ENCODE measurements at places on chromosomes 4 and X.

DNA sequence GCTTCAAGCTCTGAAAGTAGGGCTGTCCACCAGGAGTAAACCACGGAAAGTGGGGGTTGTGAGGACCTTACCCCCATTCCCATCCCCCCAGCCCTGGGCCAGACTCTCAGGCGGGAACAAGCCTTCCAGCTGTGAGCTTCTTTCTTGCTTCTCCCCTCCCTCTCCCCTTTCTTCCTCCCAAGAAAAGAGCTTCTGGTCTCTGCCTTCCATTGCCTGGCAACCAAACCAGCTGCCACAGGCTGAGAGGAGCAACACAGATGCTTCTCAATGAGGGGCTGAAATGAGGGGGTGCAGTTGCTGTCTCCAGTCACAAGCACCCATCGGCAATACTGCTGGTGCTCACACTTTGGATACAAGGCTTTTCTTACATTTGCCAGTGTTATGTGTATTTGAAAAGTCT is 72.5 kb downstream of the SLC16A2 start:
- DNase-seq = no peak

DNA sequence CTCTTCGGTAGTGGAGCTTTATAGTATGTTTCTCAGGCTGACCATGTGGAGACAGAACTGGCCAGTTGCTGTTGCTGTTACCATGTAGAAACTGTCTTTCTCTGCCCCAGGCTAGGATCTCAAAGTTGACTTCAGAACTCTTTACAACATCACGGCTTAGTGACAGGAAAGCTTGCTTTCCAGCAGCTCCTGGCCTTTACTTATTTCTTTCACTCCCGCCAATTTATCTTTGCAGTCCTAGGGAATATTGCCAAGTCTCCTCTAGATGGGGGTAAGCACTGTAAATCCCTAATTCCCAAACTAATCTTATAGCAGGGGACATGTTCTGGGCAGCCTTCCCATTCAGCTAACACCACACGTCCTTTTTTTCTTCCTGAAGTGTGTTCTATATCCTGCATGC is 631.6 kb downstream of the SPRY1 start:
- DNase-seq = no peak

DNA sequence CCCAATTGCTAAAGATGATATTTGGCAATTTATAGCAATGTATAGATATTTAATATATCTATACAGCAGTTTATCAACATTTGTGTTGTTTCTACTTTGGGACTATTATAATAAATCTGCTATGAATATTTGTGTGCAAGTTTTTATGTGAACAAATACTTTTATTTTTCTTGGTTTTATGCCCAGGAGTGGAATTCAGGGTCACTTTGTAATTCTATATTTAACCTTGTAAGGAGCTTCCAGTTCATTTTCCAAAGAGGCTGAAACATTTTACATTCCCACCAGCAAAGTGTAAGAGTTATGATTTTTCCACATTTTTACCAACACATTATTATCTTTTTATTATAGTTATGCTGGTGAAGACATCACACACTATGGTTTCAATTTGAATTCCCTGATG is 801.3 kb downstream of the PCDH18 start:
- DNase-seq = no peak

- no peak for DNase-seq
Observed at GRCh38 chrX:41002026-41002425, 83.2 kb upstream of the USP9X start.

DNA sequence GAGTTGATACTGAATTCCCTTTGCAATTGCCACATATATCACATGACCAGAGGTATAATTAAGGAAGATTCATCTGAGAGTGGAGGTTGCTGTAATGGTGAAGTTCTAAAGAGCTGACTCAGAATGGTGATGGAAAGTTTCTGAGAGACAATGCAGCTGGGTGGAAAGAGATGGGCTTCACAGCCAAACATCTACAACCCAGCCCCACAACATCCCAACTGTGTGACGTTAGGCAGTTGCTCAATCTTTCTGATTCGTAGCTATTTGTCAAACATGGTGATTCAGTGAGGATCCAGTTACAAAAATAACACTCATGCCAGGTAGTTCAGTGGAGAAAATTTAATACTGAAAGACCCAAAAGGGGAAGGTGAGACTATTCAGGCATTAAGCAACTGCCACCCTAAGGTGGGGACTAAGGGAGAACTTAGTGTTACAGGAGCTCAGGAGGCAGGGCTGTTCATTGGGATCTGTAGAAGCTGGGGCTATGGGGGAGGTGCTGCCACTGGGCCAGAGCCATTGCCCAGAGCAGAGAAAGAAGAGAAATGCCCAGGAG is 6.9 kb upstream of the AFF1 start:
- DNase-seq = no peak

Measured in GM12892 (cell line).